ENCODE measurements at places on chromosomes 13 and 19.
A peak's percentile ranks its signal among the peaks of the same experiment; 100 is the strongest.

DNA sequence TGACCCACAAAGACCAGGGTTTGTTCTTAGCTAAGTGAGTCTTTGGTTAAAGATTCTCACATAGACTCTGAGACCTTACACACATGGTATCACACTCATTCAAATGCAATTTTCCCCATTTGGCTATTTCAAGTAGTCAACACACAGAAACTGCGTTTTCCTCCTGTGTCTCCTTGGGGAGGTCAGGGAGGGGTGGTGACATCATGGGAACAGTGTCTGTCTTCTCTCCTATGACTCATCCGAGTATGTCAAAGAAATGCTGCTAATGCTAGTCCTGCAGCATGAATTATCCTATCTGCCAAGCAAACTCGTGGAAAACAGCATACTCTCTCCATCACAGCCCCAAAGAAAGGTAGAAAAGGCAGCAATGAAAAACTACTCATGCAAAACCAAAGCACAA lies 100.2 kb downstream of the ENOX1 start:
- no peak overlapping the region for H3K4me3 ChIP-seq
- peaks cover 4% of the 10 kb centered on the region for H3K4me1 ChIP-seq
- H3K36me3 ChIP-seq: no peaks in the 10 kb centered on the region
- H3K27me3 ChIP-seq: no peaks in the 10 kb centered on the region
- peak; percentile 7 for DNase-seq

DNA sequence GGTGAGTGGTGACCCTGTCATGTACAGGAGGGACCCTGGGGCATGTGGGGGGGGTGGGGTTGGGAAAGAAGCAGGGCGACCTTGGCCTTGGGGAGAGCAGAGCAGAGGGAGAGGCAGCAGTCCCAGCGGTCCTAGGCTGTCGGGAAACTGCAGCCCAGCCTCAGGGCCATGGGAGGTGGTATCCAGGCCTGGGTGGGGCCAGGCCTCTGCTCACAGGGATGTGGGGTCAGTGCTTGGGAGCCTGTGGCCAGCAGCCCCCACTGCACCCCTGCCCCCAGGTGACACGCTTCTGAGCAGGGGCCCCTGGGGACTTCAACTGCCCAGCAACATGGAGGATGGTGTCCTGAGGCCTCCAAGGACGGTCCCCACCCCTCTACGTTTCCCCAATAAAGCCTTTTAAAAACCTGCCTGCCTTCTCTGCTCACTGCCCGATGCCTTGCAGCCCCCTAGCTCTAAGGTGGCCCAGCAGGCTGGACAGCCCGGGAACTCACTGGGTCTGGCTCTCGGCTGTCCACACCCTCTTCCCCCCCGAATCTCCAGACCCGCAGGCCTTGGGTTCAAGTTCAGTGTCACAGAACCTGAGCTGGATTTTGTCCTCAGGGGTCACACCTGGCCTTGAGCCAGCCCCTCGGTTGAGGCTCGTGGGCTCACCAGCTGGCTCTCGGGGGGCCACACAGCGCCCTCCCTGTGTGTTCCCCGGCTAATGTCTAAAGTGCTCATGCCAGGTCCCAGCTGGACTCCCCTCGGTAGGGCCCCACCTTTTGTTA lies 6.9 kb downstream of the PNKP start:
- H3K4me3 ChIP-seq: no peak overlapping the region
- H3K4me1 ChIP-seq: peaks cover 6% of the 10 kb centered on the region
- DNase-seq: no peak
- H3K27me3 ChIP-seq: no peaks in the 10 kb centered on the region
- H3K36me3 ChIP-seq: peaks cover 52% of the 10 kb centered on the region
- H3K27ac ChIP-seq: peak overlapping the region; percentile 69

DNA sequence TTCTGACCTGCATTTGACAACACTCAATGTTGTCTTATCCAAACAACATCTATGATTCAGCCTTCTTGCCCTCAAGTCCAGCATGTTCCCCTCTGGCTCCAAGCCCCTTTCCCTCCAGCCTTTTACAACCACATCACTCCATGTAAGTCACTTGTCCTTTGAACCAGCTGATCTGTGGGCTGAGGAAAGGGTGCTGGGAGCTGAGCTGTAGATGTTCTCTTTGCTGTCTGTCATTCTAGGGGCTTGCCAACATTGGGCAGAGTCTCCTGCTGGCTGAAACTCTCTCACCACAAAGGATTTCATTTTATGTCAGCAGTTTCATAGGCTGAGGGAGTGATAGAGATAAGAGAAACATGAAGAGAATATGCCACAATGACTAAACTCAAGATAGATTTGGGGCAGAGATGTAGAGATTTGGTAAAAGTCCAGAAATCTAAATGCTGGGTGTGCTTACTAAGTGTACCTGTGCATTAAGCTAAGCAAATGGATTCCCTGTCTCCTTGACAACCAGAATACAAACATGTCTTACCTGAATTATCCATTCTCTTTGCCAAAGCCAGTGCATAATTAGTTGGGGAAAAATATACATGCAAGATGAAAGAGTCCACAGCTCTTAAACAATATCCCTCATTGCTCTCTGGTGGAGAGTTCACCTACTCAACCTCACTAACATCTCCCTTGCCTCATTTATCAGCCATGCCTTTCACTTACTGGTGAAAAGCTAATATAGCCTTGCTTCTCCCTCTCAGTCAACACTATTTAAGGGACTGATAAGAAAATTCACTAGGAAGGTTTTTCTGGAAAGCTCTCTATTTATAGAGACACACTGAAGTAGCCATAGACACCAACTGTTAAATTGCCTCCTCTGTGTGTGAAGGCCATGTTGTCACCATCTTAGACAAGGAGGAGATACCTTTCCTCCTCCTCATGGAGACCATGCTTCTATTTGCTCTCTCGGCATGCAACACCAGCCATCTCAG lies 175.5 kb upstream of the SERP2 start:
- no peaks in the 10 kb centered on the region for H3K36me3 ChIP-seq
- H3K27ac ChIP-seq: no peak overlapping the region
- peaks cover 17% of the 10 kb centered on the region for H3K4me1 ChIP-seq

DNA sequence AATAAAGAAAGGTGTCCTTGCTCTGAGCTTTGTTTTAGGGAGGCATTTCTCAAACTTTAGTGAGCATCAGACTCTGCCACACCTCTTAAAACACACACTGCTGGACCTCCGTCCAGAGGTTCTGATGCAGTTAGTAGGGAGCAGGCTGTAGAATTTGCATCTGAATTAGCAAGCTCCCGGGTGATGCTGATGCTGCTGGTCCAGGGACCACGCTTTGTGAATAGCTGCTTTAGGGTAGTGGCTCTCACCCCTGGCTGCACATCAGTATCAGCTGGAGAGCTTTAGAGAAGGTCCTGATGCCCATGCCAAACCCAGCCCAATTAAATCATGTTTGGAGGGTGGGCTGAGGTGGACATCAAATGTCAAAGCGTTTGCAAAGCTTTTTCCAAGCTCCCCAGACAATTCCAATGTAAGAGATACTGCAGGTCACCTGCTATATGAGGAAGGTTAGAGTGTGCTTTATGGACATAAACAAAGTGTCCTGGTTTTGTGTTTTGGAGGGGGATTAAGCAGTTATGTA lies 3.6 kb downstream of the HTR2A start:
- peaks cover 5% of the 10 kb centered on the region for H3K4me1 ChIP-seq
- H3K36me3 ChIP-seq: no peaks in the 10 kb centered on the region
- no peaks in the 10 kb centered on the region for H3K27me3 ChIP-seq

DNA sequence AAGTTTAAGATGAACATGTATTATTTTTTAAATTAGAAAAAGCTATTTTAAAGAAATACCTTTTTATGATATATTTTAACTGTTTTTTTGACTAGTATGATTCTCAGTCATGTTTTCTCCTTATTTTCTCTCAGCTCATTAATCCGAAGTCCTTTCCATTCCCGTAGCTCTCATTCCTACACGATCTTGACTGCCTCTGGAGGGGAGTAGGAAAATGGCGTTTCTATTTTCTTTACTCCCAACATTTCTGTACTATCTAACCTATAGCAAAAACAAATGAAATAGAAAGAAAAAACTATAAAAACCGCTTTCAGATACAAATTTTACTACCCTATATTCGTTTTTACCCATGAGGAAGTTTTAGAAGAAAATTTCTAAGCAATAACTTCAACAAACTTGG lies 343.8 kb downstream of the RBM26 start:
- no peak for DNase-seq
- H3K36me3 ChIP-seq: no peaks in the 10 kb centered on the region
- H3K27ac ChIP-seq: no peak overlapping the region
- H3K27me3 ChIP-seq: no peaks in the 10 kb centered on the region
- no peaks in the 10 kb centered on the region for H3K4me1 ChIP-seq

- no peak overlapping the region for H3K4me3 ChIP-seq
- no peaks in the 10 kb centered on the region for H3K27me3 ChIP-seq
- peak; percentile 98 for DNase-seq
- peaks cover 54% of the 10 kb centered on the region for H3K4me1 ChIP-seq
These were observed 6.6 kb upstream of the BCL3 start for GRCh38 chr19:44741841-44742329.
